ENCODE measurements at places on chromosomes 5 and 9.

DNA sequence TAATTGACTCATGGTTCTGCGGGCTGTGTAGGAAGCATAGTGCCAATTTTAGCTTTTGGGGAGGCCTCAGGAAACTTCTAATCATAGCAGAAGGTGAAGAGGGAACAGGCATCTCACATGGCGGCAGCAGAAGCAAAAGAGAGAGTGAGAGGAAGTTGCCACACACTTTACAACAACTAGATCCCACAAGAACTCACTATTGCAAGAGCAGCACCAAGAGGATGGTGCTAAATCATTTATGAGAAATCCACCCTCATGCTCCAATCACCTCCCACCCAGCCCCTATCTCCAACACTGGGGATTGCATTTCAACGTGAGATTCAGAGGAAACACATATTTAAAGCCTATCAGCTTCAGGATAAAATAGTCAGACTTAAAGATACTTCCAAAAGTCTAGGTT, 36.1 kb upstream of the LPAR1 start:
- DNase-seq, result no peak

- no peak for DNase-seq
These were observed 113.5 kb upstream of the TNPO1 start for GRCh38 chr5:72702881-72703434.

DNA sequence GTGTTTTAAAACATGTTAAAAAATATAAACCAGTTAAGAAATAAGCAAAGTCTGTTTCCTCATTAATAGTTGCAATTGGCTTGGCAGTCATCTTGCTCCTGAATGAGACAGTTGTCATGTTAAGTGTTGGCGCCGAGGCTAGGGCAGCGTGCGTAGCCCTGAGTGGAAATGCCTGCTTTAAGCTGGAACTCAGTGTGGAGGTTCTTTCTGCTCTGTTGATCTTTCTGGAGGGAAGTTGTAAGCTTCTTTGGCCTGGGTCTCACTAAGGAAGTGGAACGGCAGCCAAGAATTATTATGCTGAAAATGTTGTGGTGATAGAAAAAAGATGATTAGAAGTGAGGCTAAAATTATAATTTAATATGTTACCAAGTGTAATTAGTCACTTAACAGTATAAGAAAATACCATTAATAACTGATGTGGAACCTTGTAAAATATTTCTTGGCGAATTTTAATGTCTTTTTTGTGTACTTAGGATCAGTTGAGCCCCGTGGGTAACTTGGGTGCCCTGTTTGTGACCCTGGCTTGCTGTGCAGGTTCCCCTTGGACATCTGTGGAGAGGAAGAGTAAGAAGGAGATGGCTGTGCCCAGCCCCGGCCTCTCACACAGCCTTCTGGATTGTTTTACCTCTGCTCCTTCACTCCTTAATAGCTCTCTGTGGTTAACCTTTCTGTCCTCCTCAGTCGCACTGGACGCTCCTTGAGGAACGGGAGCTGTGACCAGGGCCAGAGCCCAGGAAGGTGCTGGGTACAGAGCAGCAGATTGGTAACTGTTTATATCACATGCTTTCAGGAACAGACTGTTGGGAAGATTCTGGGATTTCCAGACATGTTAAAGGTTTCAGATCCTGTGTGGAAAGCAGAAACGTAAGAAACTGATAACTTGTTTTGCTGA, 31.0 kb downstream of the PCBD2 start:
- no peak for DNase-seq

DNA sequence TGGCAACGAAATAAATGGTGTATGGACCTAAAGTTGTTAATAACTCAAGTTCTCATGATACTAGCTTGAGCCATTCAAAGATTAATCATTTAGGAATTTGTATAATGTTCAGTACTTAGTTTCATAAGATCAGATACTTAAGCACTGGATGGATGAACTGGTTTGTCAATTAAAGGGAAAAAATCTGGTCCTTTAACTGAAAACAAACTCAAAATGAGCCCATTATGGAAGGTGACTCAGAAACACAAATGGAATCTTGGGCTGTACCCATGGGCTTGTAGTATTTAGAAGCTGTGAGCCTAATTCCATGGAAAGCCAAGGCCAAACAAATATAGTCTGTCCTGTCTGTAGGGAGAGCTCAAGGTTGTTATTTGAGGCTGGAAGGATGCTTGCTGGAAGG, 27.6 kb upstream of the ADRB2 start:
- no peak for DNase-seq

- DNase-seq, result no peak
These were observed 22.9 kb upstream of the HMGCS1 start for GRCh38 chr5:43336159-43336558.
